Tracheal epithelial cell (primary cell): ENCODE measurements at places on chromosomes 16 and 17. TPM values are rescaled to one million over a fixed set of nuclear protein-coding genes. Genes with fewer than 3 reads are reported as not detected.

COL1A1 gene
- total RNA-seq: 3.2 and 28.4 TPM in 2 replicates

CBFA2T3 gene
- 0.48 and 0.64 TPM in 2 replicates for total RNA-seq

CORO1A gene
- 1.3 and 2.9 TPM in 2 replicates for total RNA-seq

ABCC3 gene
- total RNA-seq: 30.4 and 36.7 TPM in 2 replicates

C16orf54 gene
- total RNA-seq: not detected in 2 replicates

PIRT gene
- total RNA-seq: not detected in 2 replicates

TMEM238L gene
- not detected in 2 replicates for total RNA-seq

ZNF469 gene
- total RNA-seq: under 0.01 and 0.96 TPM in 2 replicates

SMTNL2 gene
- total RNA-seq: under 0.01 TPM in 1 of 2 replicates, not detected in the other

CPHXL gene
- not detected in 2 replicates for total RNA-seq

NPIPB9 gene
- 1.2 TPM in 1 of 2 replicates, not detected in the other for total RNA-seq

RHBDF2 gene
- total RNA-seq: 21.1 and 49.9 TPM in 2 replicates

CMTM1 gene
- 1.7 TPM in 1 of 2 replicates, not detected in the other for total RNA-seq

TBC1D3G gene
- not detected in 2 replicates for total RNA-seq

PRSS33 gene
- not detected in 2 replicates for total RNA-seq

ACSM2B gene
- not detected in 2 replicates for total RNA-seq

LRRC45 gene
- 12.3 and 13.9 TPM in 2 replicates for total RNA-seq

ZSCAN10 gene
- total RNA-seq: not detected in 2 replicates

GAST gene
- 2.1 TPM in 1 of 2 replicates, not detected in the other for total RNA-seq

TRAP1 gene
- 100 and 139 TPM in 2 replicates for total RNA-seq

C16orf96 gene
- under 0.01 TPM in 1 of 2 replicates, not detected in the other for total RNA-seq

CPHXL2 gene
- total RNA-seq: not detected in 2 replicates

RBFOX1 gene
- total RNA-seq: under 0.01 TPM in 1 of 2 replicates, not detected in the other

TBC1D3H gene
- total RNA-seq: not detected in 2 replicates

GJC1 gene
- total RNA-seq: under 0.01 and 12.3 TPM in 2 replicates

CNOT1 gene
- 123 and 142 TPM in 2 replicates for total RNA-seq

CACNG1 gene
- total RNA-seq: not detected in 2 replicates

CSH1 gene
- not detected in 2 replicates for total RNA-seq

MYH10 gene
- 33.0 and 35.9 TPM in 2 replicates for total RNA-seq

DHRS7C gene
- not detected in 2 replicates for total RNA-seq

OTOA gene
- total RNA-seq: 0.24 TPM in 1 of 2 replicates, not detected in the other

HOXB4 gene
- total RNA-seq: 0.21 and 0.48 TPM in 2 replicates

CACNB1 gene
- total RNA-seq: 1.7 and 6.7 TPM in 2 replicates

FOXF1 gene
- not detected in 2 replicates for total RNA-seq

OGFOD3 gene
- 29.2 and 34.5 TPM in 2 replicates for total RNA-seq

BAHCC1 gene
- total RNA-seq: 1.5 and 1.7 TPM in 2 replicates

RCVRN gene
- total RNA-seq: under 0.01 TPM in 1 of 2 replicates, not detected in the other

KRT33A gene
- total RNA-seq: under 0.01 TPM in 1 of 2 replicates, not detected in the other

DOC2A gene
- total RNA-seq: 0.72 TPM in 1 of 2 replicates, not detected in the other

TLCD1 gene
- total RNA-seq: 9.4 and 10.6 TPM in 2 replicates

CDT1 gene
- total RNA-seq: 2.1 and 5.3 TPM in 2 replicates

DNAH2 gene
- 0.21 TPM in 1 of 2 replicates, not detected in the other for total RNA-seq
